ENCODE measurements at places on chromosomes 11 and 22.
A peak's percentile ranks its signal among the peaks of the same experiment; 100 is the strongest.

DNA sequence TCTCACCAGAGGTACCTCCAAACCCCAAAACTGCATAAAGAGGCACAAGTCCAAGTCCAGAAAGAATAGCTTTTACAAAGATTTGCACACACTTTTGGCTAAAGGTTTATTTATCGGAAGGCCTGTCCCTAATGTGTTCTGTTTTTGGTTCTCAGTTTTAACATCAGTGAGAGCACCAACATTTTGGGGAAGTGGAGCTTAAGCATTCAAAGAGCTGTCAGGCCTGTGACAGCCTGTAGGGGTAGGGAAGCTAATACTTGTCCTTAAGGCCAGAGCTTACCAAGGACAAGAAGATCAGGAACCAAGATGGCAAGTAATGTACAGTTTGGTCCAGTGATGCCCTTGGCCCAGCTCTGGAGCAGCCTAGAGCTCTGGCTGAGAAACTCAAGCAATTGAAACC is 38.9 kb upstream of the SCUBE2 start:
- peaks cover 11% of the 10 kb centered on the region for H3K4me1 ChIP-seq
- no peak overlapping the region for H3K4me3 ChIP-seq
- no peak overlapping the region for H3K27ac ChIP-seq
- no peaks in the 10 kb centered on the region for H3K36me3 ChIP-seq
- no peak for DNase-seq
- peaks cover 17% of the 10 kb centered on the region for H3K27me3 ChIP-seq

DNA sequence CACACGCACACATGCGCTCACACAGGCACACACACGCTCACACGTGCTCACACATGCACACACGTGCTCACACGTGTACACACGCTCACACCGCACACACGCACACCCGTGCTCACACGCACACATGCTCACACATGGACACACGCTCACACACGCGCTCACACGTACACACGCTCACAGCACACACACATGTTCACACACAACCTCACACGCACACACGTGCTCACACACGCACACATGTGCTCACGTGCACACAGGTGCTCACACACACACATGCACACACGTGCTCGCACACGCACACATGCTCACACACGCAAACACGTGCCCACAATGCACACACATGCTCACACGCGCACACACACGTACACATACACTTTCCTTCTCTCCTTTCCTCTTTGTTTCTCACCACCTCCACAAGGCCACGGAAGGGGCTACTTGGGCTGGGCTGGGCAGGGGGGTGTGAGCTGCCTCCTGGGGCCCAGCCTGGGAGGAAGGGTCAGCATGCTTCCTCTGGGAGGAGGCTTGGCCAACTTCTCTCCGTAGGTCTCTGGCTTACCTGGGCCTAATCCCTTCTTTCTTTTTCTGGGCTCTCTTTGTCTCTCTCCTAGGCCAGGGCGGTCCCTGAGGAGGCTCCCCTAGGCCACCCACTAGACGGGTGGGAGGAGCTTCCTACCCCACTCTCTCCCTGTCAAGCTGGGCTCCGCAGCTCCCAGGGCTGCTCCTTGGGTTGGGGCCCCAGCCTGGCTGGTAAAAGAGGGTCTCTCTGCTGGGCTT is 34.5 kb upstream of the PARVG start:
- no peak overlapping the region for H3K27ac ChIP-seq
- H3K36me3 ChIP-seq: peaks cover 2% of the 10 kb centered on the region
- no peak overlapping the region for H3K4me3 ChIP-seq

DNA sequence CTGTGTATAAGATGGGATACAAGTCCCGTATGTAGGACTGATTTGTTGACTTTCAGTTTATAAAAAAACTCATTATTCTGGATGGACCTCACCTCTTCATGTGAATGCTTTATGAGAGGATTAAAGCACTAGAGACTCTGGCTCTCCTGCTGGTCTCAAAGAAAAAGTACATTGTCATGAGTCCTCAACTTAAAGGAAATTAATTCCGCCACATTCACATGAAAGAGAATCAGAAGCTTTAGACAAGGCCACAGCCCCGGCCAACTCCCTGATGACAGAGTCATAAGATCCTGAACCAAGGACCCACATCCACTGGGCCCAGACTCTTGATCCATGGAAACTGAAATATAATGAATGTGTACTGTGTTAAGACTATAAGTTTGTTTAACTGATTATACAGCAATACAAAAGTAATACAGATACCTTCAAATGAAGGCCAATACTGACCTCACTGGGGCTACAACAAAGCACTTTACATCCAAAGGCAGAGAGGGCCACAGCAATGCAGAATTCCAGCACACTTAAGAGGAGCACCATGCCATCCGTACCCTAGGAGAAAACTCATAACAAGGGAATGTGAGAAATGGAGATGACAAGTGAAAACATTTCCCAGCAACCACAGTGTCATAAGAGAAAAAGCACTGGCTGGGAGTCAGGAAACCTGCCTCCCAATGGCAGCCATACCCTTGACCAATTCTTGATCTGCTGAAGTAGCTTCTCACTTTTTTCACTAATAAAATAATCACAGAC is 25.4 kb upstream of the MS4A6A start:
- H3K4me3 ChIP-seq: no peak overlapping the region
- peaks cover 28% of the 10 kb centered on the region for H3K4me1 ChIP-seq
- no peaks in the 10 kb centered on the region for H3K36me3 ChIP-seq
- H3K27ac ChIP-seq: no peak overlapping the region

GRCh38 chr11:66484806-66485380 is 4.7 kb downstream of the DPP3 start:
- no peak for DNase-seq
- peaks cover 8% of the 10 kb centered on the region for H3K4me1 ChIP-seq
- H3K4me3 ChIP-seq: no peak overlapping the region

DNA sequence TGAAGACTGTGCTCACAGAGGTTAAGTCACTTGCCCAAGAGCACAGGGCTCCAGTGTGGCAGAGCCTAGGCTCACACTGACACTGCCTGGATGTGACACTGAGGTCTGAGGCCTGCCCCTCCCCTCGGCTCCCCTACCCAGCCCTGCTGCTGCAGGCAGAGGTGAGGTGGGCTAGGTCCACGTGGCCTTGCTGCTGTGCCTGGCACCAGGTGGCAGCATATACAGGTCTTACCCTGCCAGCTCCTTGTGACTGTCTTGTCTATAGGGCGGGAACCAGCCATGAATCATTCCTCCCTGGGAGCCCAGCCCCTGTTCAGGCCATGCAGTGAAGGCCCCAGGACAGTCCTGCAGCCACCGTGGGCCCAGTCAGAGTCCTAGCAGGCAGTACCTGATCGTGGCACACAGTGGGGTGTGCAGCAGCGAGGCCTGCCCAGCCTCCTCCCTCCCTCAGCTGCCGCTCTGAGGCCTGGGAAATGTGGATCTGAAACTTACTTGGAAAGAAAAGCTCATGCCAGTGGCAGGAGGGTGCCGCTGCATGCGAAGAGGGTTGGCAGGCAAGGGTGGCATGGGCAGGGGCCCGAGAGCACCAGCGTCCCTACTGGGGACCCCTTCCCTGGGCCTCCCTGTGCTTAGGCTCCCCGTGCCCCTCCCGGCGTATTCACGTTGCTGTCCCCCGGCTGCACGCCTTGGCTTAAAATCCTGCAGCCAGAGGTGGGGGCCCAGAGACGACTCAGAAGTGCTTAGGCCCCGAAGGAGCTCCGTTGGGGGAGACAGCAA is 1.2 kb upstream of the CERK start:
- peak overlapping the region; percentile 3 for H3K27ac ChIP-seq
- peaks cover 41% of the 10 kb centered on the region for H3K4me1 ChIP-seq
- H3K27me3 ChIP-seq: no peaks in the 10 kb centered on the region
- peak; percentile 77 for DNase-seq
- H3K4me3 ChIP-seq: peak overlapping the region; percentile 78

GRCh38 chr11:34975482-34975881 is 59.1 kb downstream of the PDHX start:
- H3K27me3 ChIP-seq: no peaks in the 10 kb centered on the region
- H3K4me3 ChIP-seq: no peak overlapping the region
- DNase-seq: no peak
- H3K36me3 ChIP-seq: peaks cover 6% of the 10 kb centered on the region

- H3K27ac ChIP-seq: no peak overlapping the region
- no peak for DNase-seq
- H3K4me1 ChIP-seq: no peaks in the 10 kb centered on the region
- H3K4me3 ChIP-seq: no peak overlapping the region
These were observed 751 bp downstream of the MS4A10 start for GRCh38 chr11:60785806-60786361.

- no peaks in the 10 kb centered on the region for H3K36me3 ChIP-seq
- H3K27me3 ChIP-seq: no peaks in the 10 kb centered on the region
- DNase-seq: no peak
- peaks cover 29% of the 10 kb centered on the region for H3K4me1 ChIP-seq
- no peak overlapping the region for H3K4me3 ChIP-seq
These were observed 11.0 kb downstream of the RPL27A start for GRCh38 chr11:8693555-8693954.

DNA sequence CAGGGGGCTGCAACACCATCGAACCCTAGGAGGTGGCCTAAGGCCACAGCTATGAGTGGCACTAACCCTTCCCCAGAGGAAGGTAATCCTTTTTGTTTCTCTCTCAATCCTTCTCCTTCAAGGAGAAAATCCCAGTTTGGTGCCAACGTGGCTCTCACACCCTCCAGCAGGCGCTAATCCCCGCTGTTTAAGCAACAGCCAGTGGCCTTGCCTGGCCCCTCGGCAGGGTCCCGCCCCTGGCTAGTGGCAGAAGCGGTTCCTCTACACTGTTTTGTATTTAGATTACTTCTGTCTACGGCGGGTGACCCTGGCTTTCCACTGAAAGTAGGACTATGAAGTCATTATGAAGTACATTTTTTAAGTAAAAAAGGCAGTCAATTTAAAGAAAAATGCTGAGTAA is 15.5 kb downstream of the GNAZ start:
- no peaks in the 10 kb centered on the region for H3K27me3 ChIP-seq
- no peak overlapping the region for H3K4me3 ChIP-seq
- no peak overlapping the region for H3K27ac ChIP-seq
- no peak for DNase-seq

DNA sequence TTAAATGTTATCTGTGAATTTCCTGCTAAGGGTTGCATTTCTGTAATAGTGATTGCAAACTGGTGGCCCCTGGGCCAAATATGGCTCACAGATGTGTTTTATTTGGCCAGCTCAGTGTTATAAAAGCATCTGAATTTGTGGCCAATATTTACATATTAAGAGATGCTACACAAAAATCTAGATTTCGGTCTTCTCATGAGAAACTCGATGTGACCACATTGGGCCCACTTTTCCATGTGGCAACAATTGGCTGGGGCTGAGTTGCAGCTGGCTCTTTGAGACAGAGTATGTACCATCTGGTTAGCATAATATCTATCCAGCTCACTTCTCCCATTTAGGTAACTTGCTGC is 244.5 kb upstream of the POU2AF2 start:
- no peaks in the 10 kb centered on the region for H3K4me1 ChIP-seq
- no peak for DNase-seq
- no peak overlapping the region for H3K4me3 ChIP-seq

- H3K36me3 ChIP-seq: no peaks in the 10 kb centered on the region
- no peaks in the 10 kb centered on the region for H3K27me3 ChIP-seq
- H3K4me1 ChIP-seq: no peaks in the 10 kb centered on the region
- DNase-seq: no peak
These were observed 1272.6 kb downstream of the BRD1 start for GRCh38 chr22:48554893-48555572.

DNA sequence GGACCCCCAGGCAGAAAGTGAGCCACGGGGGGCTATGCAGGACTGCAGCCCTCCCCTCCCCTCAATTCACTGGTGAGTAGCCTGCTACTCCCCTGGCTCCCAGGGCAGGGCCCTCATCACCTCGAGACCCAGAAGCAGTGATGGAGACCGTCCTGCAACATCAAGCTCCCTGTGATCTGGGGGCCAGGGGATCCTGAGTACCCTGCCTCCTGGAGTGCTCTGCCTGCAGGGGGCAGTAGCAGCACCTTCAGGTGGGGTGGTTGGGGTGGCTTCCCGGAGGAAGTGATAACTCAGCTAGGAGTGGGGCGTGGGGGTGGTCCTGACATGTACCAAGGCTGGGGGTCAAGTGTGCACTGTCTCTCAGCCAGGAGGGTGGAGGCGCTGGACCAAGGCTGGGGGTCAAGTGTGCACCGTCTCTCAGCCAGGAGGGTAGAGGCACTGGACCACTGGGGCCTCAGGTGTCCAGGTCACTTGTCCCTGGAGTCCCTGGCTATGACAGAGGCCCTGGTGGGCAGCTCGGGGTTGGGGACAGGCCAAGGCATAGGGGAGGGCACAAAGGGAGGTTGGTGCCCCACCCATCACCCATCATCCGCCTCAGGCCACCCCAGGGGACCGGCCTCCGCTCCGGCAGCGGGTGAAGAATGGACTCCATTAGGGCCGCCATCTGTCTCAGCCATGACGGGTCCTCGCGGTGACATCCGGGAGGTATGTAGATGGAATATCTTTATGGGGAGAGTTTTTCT is 9.4 kb downstream of the RTN4R start:
- no peak overlapping the region for H3K27ac ChIP-seq
- H3K27me3 ChIP-seq: no peaks in the 10 kb centered on the region
- peaks cover 9% of the 10 kb centered on the region for H3K4me1 ChIP-seq
- no peaks in the 10 kb centered on the region for H3K36me3 ChIP-seq
- DNase-seq: peak; percentile 41
- no peak overlapping the region for H3K4me3 ChIP-seq

DNA sequence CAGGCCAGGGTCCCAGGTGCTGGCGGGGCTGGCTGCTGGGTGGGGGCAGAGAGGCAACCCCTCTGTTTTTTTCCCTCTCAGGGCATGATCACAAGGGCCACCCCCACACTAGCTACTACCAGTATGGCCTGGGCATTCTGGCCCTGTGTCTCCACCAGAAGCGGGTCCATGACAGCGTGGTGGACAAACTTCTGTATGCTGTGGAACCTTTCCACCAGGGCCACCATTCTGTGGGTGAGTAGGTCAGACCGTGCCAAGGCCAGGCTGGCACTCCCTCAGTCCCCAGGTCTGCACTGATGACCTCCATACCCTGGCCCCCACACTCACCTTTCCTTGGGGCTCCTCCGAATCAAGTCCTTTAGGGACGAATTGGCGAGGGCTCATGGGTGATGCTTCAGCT is 7.3 kb downstream of the TCN2 start:
- no peak overlapping the region for H3K4me3 ChIP-seq
- H3K27ac ChIP-seq: no peak overlapping the region
- H3K36me3 ChIP-seq: no peaks in the 10 kb centered on the region
- DNase-seq: no peak
- H3K27me3 ChIP-seq: no peaks in the 10 kb centered on the region

DNA sequence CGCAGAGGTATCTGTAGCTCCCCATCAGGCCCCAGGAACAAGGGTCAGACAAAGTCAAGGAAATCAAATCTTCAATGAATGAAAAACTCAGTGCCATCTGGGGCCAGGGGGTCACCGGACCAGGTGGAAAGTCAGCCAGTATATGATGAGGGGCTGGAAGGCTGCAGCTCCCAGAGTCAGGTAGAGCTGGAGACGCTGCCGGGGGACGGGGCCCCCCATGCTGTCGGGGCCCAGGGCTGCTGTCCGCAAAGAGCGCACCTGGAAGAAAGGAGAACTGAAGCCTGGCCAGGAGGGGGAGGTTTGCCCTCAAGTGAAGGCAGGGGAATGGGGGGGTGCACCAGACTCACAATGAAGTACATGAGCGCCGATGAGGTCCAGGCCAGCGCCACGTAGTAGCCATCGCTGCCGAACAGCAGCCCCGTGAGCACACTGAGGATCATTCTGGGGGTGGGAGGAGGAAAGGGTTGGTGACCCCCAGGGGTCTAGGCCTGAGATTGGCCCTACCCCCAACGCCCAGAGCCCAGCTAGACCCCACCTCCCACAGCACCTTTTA is 4.3 kb downstream of the YIF1A start:
- H3K27me3 ChIP-seq: peaks cover 10% of the 10 kb centered on the region
- no peak for DNase-seq
- no peak overlapping the region for H3K4me3 ChIP-seq
- H3K27ac ChIP-seq: no peak overlapping the region
- H3K4me1 ChIP-seq: peaks cover 28% of the 10 kb centered on the region

GRCh38 chr11:123559523-123559955 is 94.9 kb downstream of the SCN3B start:
- H3K4me1 ChIP-seq: peaks cover 20% of the 10 kb centered on the region
- H3K4me3 ChIP-seq: peak overlapping the region; percentile 79
- DNase-seq: no peak
- peaks cover 4% of the 10 kb centered on the region for H3K36me3 ChIP-seq
- H3K27me3 ChIP-seq: peaks cover 4% of the 10 kb centered on the region

Data from activated T-cell treated with anti-CD3 and anti-CD28 coated beads, Interleukin-2, amount 50 U/mL, for 72 hours (primary cell).